Fibroblast of lung (primary cell): ENCODE measurements at places on chromosomes 13 and 19. TPM values are rescaled to one million over a fixed set of nuclear protein-coding genes. Genes with fewer than 3 reads are reported as not detected.

Gene ZNF98
- 0.50 TPM in 1 of 2 replicates, not detected in the other for total RNA-seq

Gene CA11
- 2.3 and 4.1 TPM in 2 replicates for total RNA-seq

Gene ICAM1
- 8.9 and 15.9 TPM in 2 replicates for total RNA-seq

Gene ONECUT3
- not detected in 2 replicates for total RNA-seq

Gene PCDH9
- total RNA-seq = 0.26 and 0.50 TPM in 2 replicates

Gene LILRA5
- not detected in 2 replicates for total RNA-seq

Gene ZNF540
- total RNA-seq = 1.0 and 1.3 TPM in 2 replicates

Gene CEACAM6
- not detected in 2 replicates for total RNA-seq

Gene CBY2
- not detected in 2 replicates for total RNA-seq

Gene NBEA
- 5.6 and 7.8 TPM in 2 replicates for total RNA-seq

Gene KLK14
- not detected in 2 replicates for total RNA-seq

Gene ENOX1
- 4.4 and 7.6 TPM in 2 replicates for total RNA-seq

Gene SLC10A2
- total RNA-seq = not detected in 2 replicates

Gene ZNF211
- 11.6 and 16.8 TPM in 2 replicates for total RNA-seq

Gene ZNF497
- 1.5 and 2.5 TPM in 2 replicates for total RNA-seq

Gene CACNA1A
- 1.8 and 9.7 TPM in 2 replicates for total RNA-seq
